ENCODE measurements at places on chromosomes 7 and 10.

- no peak for DNase-seq
These were observed 369.5 kb downstream of the SORCS3 start for GRCh38 chr10:105010411-105011121.

DNA sequence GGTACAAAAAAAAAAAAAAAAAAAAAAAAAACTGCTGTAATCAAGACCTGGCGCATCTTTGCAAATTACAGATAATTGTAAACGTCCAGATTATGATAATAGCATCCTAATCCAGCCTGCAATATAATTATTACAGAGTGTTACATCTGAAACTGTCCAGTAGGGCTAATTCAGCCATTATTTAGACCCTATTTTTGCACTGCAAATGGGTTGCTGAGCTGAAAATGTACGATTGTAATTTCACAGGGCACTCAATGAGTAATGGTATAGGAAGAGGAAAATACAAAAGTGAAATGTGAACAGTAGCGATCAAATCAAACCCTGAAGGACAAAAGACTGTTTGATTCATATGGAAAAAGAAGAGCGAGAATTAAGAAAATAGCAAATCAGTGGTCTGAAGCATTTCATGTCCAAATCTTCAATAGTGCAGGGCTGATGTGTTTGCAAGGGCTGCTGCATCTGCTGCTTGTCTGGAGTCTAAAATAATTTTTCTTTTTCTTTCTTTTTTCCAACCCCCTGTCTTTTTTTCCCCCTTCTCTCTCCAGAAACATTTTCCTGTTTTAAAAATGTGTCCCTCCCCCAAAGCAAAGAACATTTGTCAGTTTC, 8.9 kb downstream of the DLX6 start:
- DNase-seq, result no peak

- no peak for DNase-seq
These were observed 488.5 kb downstream of the MDFIC start for GRCh38 chr7:115410434-115410820.

DNA sequence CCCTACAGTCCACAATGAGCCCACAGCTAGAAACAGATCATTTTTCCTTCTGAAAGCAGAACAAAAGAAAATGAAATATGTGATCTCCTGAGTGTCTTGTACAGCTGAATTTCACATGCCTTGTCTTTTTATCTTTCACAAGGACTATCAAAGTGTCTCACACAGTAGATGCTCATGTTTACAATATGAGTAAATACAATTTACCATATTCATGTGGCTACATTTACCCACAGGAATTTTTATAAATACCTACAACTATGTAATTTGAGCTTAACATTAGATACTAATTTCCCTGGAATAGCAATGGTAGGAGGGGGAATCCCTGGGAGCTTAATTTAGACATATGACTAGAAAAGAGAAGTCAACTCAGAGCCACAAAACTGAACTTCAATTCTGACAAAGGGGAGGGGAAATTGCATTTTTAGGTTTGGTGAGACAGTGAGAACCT, 186.2 kb downstream of the MACC1 start:
- DNase-seq, result peak; percentile 32

DNA sequence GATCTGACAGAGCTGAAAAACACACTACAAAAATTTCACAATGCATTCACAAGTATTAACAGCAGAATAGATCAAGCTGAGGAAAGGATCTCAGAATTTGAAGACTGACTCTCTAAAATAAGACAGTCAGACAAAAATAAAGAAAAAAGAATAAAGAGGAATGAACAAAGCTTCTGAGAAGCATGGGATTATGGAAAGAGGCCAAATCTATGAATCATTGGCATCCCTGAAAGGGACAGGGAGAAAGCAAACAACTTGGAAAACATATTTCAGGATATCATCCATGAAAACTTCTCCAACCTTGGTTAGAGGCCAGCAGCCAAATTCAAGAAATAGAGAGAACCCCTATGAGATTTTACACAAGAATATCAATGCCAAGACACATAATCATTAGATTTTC, 804.8 kb upstream of the IGFBP3 start:
- no peak for DNase-seq

- no peak for DNase-seq
These were observed 155.4 kb downstream of the BTAF1 start for GRCh38 chr10:92079003-92079402.

DNA sequence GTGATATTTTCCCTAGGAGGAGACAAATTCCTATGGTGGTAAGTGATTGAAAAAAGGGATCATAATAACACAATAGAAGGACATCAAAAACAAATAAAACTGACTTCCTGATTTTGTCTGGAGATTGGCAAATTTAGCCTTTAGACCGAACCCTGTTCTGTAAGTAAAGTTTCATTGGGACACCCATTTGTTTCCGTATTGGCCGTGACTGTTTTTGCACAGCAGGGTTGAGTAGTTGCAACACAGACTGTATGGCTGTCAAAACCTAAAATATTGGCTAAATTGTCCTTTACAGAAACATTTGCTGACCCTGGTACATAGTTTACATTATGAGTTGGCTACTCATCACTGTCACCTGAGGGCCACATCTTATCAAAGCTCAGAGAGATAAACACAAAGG, 168.6 kb downstream of the PRKCQ start:
- no peak for DNase-seq

GRCh38 chr10:89645742-89646172, 715 bp upstream of the PANK1 start:
- no peak for DNase-seq

GRCh38 chr10:103736763-103737162, 118.6 kb downstream of the SH3PXD2A start:
- no peak for DNase-seq

DNA sequence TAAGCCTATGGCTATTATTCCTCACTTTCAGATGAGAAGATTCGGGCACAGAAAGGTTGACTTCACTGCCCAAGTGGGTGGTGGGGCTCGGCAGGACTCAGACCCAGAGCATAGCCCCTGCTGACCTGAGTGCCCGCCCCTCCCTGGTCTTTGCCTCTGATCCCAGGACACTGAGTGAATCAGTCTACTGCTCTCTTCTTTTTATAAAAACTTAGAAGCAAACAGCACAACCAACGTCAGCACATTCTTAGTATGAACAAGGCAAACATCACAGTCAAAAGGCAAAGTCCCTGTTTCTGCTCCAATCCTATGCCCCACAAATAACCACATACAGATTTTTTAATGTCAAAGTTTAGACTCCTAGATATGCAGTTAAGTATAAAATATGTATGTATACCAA, 237.8 kb downstream of the ZMYND11 start:
- no peak for DNase-seq

- no peak for DNase-seq
These were observed 30.2 kb upstream of the ERCC6 start for GRCh38 chr10:49569031-49569631.

DNA sequence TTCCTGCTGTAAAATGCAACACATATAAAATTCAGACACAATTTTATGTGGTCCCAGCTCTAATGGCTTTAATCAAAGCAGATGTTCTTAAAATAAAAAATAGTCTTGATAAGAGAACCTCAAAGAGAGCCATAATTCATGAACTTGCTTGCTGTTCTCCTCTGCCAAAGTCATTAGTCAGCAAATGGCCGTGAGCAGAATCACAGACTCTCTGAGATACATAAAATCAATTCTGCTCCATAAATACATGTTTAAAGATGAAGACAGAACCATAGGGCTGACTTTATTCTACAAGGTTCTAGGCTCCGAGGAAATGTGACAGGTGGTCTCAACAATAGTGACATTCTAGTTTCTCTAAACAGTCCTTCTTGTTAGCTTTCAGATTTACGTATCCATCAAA, 29.8 kb downstream of the HSPA12A start:
- no peak for DNase-seq

- peak; percentile 1 for DNase-seq
These were observed 1.3 kb upstream of the SLC26A5 start for GRCh38 chr7:103447073-103447960.

DNA sequence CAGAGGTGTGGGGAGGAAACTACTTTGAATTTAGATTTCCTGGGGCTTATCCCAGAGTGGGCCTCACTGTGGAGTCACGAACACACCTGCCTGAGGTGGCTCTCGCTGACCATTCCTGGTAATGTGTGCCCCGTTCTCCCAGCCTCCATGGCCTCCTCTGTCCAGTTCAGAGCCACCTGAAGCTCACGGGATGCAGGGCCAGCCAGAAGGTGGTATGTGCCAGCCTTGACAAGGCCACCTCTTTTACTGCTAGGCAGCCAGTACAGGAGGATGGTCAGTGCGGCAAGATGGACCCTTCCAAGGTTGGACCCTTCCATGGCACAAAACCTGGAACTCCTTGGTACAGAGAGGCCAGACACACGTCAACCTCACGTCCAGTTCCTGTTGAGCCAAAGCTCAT, 210.3 kb downstream of the DNAJB6 start:
- no peak for DNase-seq

DNA sequence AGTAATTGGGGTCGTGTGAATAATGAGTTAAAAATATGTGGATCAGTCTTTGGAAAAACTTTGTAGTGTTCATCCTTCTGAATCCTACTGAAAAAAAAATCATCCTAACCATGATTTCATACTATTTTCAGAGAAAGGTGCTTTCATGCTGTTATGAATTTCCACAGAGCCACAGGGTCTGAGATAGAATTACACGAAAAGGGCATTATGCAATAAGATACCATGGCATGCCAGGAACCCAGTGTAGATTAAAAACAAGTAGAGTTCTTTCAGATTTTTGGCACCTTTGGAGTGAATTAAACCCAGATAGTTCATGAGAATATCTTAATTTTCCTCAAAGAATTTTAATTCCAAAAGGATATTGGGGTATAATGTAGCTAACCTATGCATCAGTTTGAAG, 47.5 kb upstream of the AGMO start:
- no peak for DNase-seq

- DNase-seq, result no peak
These were observed 2.2 kb upstream of the PDK4 start for GRCh38 chr7:95598511-95598910.

- DNase-seq, result no peak
These were observed 205.2 kb downstream of the PRPF18 start for GRCh38 chr10:13792006-13792405.

DNA sequence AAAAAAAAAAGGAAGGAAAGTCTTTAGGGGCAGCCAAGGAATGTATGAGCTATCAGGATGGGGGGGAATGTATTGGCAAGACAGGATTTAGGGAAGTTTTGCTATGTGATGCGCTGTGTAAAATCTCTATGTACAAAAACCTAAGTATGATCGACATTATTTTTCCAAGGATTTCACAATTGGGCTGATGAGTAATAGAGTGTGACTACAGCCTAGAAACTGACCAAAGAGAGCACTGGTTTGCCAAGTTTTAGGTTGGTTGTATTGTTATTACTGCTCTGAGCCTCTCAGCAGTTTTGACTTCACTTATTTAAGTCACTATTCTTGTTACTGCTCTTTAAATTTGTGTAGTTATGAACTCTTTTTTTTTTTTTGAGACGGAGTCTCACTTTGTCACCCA, 107.3 kb downstream of the NRCAM start:
- peak; percentile 19 for DNase-seq

DNA sequence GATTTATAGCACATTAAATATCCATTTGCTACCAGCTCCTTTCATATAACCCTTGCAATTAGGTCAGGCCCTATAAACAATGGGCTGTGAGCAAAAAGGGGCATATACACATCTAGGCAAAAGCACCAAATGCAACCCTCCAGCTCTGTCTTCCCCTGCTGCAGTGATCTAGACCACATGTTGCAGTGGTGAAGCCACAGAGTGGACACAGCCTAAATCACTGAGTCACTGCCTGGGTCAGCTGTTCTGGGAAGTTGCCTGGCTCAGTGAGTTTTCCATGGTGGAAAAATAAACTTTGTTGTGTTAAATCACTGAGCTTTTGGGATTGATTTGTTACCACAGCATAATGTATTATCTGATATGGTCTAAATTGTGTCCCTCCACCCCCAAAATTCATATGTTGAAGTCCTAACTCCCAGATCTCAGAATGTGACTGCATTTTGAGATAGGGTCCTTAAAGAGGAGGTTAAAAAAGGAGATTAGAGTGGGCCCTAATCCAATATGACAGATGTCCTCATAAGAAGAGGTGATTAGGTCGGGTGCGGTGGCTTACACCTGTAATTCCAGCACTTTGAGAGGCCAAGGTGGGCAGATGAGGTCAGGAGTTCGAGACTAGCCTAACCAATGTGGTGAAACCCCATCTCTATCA, 70.4 kb downstream of the ZFAND4 start:
- no peak for DNase-seq

DNA sequence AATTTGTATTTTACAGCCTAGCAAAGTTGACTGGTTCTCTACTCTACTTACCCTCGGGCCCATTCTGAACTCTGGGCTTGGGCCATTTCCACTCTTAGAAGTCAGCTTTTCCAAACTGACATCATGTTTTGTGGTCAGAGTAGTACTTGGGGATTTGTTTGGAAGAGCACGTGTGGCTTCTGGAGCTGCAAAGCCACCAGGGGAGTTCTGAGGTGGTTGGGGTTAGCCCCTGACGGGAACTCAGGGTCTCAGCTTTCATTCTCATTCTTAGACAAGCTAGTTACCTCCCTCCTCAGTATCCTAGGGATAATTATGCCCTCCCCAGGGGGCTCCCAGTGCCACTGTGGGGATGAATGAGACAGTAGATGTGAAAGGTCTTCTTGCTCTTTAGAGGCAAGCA, 647.7 kb upstream of the GALNT17 start:
- no peak for DNase-seq

DNA sequence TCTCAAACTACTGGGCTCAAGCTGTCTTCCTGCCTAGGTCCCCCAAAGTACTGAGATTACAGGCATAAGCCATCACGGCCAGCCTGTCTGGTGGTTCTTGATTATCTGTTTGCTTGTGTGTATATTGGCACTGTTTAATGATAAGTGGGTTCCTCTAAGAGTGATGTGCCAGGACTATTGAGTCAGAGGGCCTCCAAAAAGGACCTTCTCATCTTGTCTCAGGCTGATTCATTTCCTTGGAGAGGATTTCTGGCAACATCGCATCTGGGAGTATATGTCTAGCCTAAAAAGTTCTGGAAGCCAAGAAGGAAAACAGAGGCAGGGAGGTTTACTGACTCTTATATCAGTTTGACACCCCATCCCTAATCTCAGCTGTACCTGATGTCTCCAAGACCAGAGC, 27.1 kb upstream of the AKAP9 start:
- no peak for DNase-seq

Measured in fibroblast of skin of left biceps (primary cell).